ENCODE measurements at places on chromosomes 3 and 15. TPM values are rescaled to one million over a fixed set of nuclear protein-coding genes. Genes with fewer than 3 reads are reported as not detected.

The FGD5 gene
- under 0.01 TPM for total RNA-seq

The SEMA7A gene
- total RNA-seq: 30.4 TPM

The TIGIT gene
- not detected for total RNA-seq

The ERC2 gene
- total RNA-seq: 0.36 TPM
